ENCODE measurements at places on chromosomes 4 and X.

DNA sequence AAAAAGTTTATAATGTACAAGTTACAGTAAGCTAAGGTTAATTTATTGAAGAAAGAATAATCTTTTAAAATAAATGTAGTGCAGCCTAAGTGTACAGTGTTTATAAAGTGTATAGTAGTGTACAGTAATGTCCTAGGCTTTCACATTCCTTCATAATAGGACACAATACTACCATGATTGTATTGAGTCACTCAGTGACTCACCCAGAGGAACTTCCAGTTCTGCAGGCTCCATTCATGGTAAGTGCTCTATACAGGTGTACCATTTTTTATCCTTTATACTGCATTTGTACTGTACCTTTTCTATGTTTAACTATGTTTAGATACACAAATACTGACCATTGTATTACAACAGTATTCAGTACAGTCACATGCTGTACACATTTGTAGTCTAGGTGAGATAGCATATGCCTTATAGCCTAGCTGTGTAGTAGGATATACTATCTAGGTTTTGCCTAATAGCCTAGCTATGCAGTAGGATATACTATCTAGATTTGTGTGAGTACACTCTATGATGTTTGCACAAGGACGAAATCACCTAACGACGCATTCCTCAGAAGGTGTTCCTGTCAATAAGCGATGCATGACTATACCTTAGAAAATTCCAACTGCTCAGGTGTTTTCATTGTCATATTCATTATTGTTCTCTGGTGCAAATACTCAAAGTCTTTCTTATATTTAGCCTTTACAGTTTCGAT lies 5.5 kb upstream of the TMEM255A start:
- no peak for DNase-seq

DNA sequence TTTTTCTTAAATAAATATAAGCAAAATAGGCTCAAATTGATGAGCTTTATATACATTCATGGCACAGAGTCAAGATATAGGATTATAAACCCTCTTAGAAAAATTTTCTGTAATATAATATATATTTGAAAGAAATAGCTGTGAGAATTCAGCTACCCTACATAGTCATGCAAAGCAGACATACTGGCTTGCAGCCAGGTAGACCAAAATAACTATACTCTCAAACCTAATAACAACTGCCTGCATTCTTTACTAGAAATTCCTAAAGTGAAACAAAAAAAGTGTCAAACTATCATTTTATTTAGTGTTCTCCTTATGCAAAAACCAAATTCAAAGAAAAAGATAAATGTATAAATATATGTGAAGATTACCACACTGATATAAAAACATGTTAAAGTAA lies 1390.2 kb downstream of the C4orf33 start:
- DNase-seq: no peak

GRCh38 chr4:24273136-24273535 lies 311.2 kb downstream of the DHX15 start:
- DNase-seq: no peak

GRCh38 chr4:65791812-65792308 lies 121.6 kb upstream of the EPHA5 start:
- DNase-seq: no peak

- DNase-seq: no peak
These were observed 1.9 kb upstream of the SEPTIN6 start for GRCh38 chrX:119694601-119695534.

GRCh38 chr4:142480244-142480643 lies 365.9 kb downstream of the INPP4B start:
- DNase-seq: no peak

- no peak for DNase-seq
These were observed 73.6 kb downstream of the EGF start for GRCh38 chr4:109985993-109986974.

GRCh38 chr4:52038103-52038912 lies at the start of gene SGCB:
TSS of gene SGCB (minus strand) at chr4:52038299. CDS start at chr4:52038259, 40 bp downstream.
- no peak for DNase-seq

DNA sequence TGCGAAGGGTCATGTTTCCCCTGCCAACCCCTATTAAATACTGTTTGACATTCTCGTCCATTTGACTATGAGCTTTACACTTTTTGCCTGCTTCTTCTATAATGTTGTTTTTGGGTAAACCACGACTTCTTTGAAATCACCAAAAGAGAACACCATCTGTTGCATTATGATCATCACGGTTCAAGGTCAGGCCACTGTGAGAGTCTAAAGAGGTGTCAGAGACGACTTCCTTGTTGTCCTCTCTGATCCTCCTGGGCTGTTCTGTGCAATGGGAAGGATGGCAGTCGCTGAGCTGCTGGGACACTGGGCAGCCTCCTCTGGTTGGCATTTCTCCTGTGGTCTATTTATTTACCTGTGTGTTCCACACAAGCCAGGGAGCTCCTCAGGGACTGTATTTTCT lies 137.5 kb downstream of the RASL11B start:
- DNase-seq: no peak

GRCh38 chrX:23385242-23385641 lies 50.6 kb downstream of the PTCHD1 start:
- no peak for DNase-seq

DNA sequence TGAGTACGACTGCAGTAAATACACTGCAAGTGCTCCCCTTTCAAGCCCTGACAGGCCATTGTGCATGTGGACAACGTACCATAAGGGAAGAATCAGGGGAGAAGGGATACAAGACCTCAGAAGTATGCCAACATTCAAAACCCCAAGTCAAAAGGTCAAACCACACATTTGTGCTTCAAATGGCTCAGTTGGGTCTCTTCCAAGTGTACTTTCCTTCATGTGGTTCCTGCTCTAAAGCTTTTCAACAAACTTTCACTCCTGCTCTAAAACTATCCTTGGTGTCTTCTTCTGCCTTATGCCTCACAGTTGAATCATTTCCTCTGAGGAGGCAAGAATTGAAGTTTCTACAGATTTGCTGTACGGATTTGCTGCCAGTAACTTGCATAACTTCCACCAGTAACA lies 305.7 kb upstream of the SLIT2 start:
- DNase-seq: no peak

- DNase-seq: no peak
These were observed 519.5 kb downstream of the FGF13 start for GRCh38 chrX:138191998-138192397.

GRCh38 chr4:176784816-176785215 lies 7.9 kb downstream of the VEGFC start:
- DNase-seq: no peak

DNA sequence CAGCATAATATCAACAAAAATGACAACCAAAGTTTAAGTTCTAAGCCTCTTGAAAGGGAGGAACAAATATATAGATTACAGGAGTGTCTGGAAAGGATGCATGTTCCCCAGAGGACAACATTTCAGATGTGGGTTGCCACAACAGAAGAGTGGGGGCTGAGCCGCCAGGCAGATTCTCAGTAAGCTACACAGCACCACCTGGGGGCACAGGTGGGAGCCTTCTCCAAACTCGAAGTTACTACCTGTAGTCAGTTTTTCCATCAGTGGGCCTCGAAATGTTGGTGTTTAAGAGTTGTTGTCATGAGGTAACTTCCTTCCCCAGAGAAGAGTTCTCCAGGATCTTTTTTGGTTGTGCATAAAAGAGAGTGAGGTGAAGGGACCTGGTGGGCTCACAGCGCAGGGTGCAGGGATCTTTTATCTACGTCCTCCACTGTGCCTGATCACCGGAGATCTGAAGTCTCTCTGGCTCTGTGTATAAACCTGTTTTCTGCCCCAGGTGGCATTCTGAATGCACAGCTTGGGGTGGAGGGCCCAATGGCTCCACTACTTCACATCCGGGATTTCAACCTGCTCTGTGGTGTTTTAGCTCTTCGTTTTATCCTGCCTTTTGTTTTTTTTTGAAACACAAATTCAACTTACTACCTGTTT lies 58.4 kb upstream of the STS start:
- DNase-seq: no peak

DNA sequence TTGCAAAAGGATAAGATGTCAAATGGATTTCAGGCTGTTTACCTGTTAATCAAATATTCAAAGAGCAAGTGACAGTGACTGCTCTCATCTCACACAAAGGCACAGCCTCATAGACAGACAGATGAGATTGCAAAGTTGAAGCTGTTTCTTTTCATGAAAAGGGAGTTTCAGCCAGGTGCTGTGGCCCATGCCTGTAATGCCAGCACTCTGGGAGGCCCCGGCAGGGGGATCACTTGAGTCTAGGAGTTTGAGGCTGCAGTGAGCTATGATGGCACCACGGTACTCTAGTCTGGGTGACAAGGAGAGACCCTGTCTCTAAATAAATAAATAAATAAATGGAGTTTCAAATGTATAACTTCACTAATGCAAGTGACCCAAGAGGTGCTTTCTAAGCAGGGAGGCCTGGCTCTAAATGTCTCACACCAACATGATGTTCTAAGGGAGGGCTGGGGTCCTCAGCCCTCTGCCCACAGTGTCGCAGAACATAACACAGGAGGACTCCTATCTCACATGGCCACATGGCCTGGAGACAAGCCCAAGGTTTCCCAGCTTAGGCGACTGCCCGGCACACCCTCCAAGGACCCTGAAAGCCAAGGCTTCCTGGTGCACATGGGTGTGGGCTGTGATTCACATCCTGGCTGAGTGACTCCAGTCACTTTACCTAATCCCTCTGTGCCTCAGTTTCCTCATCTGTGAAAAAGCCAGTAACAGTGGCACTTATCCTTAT lies 26.8 kb downstream of the PPP2R2C start:
- DNase-seq: no peak

- DNase-seq: no peak
These were observed 94.2 kb upstream of the PPP2R3B start for GRCh38 chrX:480861-481417.

- no peak for DNase-seq
These were observed 628 bp downstream of the SCLT1 start for GRCh38 chr4:129092631-129093190.

- no peak for DNase-seq
These were observed 18.9 kb upstream of the CXCL8 start for GRCh38 chr4:73721435-73721834.

DNA sequence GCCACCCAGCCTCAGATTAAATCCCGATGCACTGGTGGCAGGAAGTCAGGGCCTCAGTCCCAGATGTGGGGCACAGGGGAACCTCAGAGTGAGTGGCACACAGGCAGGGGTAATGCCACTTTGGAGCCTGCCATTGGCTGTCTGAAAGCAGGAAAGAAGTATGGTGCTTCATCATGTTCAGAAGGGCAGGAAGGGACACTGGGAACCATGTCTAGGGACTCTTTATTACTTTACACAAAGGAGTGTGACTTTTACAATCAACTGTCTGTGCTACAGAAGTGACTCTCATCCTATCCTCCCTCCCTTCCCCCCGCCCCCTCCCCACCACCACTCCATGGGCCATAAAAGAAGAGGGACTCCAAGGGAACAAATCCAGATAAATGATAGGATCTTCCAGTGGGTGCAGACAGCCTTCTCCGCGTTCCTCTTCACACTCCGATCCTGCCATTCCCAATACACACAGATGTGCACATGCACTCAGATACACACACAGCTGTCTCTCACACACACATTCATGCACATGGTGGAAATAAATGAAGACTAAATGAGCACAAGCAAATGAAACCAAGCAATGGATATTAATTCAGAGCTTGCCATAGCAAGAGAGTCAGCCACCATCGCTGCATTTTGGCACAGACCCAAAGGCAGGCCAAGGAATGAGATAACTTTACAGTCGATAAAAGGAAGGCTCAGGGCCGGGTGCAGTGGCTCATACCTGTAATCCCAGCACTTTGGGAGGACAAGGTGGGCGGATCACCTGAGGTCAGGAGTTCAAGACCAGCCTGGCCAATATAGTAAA lies 2.5 kb upstream of the TMEM154 start:
- DNase-seq: no peak

DNA sequence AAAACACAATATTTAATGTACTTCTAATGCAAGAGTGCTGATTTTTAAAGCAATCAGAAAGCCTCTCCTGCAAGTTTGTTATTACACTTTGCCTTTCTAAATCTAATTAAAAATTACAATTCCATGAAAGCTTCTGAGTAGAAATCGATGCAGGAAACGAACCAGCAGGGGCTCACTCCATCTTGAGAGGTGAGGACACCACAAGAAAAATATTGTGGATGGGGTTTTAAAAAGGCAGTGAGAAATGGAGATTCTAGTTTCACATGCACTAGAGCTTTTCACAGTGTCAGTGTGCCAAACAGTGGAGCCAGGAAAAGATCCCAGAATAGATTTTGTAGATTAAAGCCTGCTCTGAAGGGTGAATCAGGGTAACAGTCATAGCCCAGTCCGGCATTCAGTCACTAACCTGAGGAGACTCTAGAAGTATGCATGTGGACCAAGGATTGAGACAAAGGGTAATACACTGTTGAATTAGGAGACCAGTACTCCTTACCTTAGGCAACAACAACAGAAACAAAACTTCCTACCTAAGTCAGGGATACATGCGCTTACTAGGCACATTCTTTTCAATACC lies 362.3 kb downstream of the NAF1 start:
- no peak for DNase-seq

DNA sequence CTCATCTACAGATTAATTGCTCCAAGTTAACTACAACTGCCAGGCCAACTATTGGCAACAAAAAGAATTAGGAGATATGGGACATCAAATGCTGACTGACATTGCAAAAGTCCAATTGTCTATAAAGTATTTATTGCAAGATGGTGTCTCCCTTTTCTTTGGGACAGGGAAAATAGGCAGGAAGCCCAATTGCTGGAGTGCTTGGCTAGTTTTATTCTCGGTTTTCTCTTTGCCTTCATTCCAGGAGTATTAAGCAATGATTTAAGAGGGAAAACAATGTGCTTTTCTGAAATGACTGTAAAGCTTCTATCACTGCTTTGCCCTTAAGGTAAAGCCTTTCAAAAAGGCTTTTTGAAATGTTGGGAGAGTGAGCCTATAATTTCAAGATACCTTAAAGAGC lies 62.8 kb upstream of the DIAPH2 start:
- DNase-seq: no peak

DNA sequence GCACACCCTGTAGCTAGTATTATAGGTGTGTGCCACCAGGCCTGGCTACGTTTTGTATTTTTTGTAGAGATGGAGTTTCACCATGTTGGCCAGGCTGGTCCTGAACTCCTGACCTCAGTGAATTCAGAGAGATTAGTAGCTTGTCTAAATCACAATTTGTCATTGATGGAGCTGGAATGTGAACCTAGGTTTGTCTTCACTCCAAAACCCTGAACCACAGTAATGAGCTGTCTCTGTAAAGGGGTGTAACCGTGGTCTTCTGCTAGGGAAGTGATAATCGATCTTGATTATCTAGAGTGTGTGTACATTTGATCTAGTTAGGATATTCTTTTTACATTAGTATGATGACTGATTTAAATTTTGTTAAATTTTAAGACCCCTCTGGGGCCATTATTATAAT lies 8.3 kb downstream of the ARHGAP10 start:
- DNase-seq: no peak

GRCh38 chr4:23579166-23579565 lies 310.7 kb downstream of the PPARGC1A start:
- DNase-seq: no peak

DNA sequence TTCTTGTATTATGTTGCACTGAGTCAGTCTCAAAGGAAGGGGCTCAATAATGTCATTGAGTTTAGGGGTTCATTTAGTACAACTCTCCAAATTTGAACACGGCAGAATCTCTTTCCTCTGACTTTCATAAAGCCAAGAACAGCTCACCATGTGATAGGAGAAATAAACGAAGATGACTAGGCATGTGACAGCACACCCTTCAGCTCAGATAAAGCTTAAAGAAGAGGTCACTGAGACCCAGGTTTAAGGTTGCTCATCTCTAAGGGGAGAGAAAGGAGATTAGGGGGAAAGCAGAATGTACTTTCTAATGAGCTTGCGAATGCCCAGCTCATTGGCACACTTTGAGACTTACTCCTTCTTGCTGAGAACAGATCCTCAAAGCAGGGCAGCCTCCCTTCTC lies 89.0 kb downstream of the PLAC1 start:
- DNase-seq: no peak

- DNase-seq: no peak
These were observed 558.2 kb upstream of the NDST4 start for GRCh38 chr4:115671581-115671980.
